GDM1 (cell line): ENCODE measurements at places on chromosomes 7 and 10.

GRCh38 chr10:84087202-84087601, 52.1 kb upstream of the GHITM start:
- no peak for DNase-seq

DNA sequence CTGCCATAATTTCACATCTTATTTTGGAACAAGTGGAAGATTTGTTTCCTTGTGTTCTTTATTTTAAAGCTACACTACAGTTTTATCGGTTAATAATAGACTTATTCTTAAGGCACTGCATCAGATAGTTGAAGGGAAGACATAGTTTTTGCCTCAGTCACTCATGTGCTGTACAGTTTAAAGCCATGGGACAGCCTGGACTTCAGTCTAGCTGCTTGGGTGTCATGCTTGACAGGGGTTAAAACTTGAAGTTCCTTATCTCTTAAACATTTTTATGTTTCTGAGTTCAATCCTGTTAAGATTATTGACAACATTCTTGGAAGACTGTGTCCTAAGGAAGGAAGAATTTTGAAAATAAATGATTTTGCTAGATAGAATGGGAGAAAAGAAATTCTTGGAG, 49.7 kb downstream of the PPP1R9A start:
- no peak for DNase-seq

GRCh38 chr7:39261771-39262170, 284.1 kb downstream of the POU6F2 start:
- no peak for DNase-seq

GRCh38 chr10:27410153-27410552, 94.0 kb upstream of the RAB18 start:
- no peak for DNase-seq

DNA sequence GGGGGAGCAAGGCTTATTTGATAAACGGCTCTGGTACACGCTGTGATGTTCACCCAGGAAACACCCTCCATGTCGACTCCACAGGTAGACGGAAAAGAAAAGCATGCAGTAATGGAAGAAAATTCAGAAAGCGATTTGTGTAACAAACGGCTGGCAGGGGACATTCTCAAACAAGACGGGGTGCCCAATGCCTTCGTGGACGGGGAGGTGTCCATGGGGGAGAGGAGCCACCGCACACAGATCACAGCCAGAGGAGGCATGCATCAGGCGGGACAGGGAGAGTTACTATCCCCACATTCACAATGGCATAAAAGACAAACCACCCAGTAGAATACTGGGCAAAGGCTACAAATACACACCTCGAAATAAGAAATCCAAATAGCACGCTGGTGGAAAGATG, 20.1 kb downstream of the CNPY1 start:
- DNase-seq, result no peak

DNA sequence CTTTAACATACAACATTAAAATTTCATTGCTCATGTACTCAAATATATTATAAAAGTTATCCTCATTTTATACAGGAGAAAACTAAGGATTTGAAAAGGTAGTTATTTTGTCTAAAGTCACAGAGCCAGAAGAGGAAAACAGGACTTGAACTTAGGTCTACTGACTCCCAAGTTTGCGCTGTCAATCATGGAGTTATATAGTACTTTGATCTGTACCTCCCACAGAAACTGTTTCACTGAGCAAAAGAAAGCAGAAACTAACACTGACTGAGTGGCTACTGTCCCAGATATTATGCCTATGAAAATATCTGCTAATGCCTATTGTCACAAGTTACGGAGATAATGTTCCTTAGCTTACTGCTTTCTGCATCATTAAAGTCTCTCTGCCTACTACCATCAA, 329.1 kb downstream of the MAGI2 start:
- DNase-seq, result no peak

DNA sequence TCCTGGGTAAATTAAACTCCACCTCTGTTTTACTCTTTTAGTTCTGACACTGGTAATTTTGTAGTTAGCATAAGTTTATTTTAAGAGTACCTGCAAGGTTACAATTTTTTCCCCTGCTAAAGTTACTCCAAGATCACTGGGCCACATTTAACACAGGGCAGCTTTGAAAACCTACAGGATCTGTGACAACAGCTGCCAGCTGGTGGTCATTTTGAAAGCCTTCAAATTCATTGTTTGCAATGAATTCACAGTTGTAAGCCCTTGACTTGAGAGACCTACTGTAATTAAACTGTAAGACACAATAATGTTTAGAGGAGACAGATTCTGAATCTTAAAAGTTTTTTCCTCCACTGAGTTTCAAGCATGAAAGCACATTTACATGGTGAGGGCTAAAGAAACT, 129.6 kb downstream of the CNOT4 start:
- no peak for DNase-seq

DNA sequence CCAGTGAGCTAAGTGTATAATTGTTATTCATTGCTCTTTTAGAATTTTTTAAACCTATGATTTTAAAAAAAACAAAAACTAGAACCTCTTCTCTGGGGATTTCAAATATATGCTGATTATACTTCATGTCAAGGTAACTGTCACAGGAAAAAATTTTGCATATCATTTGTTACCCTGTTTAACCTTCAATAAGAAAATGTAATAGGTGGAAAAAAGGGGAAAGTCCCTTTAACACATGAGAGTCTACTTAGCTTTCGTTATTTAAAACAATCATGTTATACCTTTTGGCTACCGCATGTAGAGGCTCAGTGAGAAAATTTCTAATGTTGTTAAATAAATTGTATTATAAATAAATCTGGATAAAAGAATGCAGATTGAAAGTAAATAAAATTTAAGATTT, 190.1 kb upstream of the AKR1E2 start:
- no peak for DNase-seq

DNA sequence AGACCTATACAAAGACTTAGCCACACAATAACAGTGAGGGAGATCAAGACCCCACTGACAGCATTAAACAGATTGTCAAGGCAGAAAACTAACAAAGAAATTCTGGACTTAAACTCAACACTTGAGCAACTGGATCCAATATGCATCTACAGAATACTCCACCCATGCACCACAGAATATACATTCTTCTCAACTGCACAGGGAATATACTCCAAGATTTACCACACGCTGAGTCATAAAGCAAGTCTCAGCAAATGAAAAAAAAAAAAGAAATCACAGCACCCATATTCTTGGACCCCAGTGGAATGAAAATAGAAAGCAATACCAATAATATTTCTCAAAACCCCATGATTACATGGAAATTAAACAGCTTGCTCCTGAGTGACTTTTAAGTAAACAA, 680.2 kb downstream of the PCDH15 start:
- no peak for DNase-seq

DNA sequence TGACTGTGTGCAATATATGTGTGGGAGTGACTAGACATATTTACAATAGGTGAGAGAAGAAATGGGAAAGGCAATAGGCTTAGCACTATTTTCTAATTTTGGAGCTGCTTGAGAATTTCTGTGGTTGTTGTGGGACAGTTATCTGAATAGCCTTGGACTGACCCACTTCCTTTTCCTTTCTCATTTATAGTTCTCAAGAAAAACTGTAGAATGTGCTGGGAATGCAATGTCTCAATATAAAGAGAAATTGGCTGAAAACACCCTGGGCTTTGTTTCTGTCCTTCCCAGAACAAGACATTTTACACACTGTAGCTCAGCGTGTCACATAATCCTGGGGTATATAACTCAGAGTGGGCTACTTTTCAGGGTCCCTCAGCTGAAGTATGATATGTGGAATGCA, 153.0 kb upstream of the RHOBTB1 start:
- no peak for DNase-seq

DNA sequence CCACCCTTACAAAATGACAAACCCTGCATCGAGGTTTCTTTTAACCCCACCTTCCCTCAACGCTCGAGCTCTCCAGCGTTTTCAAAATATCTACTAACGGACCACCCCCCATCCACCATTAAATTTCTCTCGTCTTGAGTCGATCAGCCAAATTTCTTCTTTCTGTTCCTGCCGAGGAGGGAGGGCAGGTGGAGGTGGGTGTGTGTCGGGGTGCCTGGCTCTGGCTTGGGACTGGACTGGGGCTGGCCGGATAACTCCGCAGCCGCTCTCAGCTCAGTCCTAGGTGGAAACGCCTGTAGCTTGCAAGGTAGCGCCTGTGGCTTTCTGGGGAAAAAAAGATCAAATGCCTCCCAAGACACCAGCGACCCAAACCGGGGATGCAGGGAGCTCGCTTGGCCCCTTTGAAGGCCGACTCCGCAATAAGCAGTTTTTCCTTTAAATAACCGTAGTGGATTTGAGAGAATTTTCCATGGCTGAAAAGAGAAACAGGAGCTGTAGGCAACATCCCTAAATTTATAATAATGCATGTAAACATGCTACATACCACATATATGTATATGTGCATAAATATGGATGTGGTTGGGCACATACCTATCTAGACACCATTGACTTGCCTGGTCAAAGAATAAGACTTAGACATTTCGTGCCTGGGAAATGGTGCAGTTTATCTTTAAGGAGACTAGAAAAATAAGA, 1.9 kb upstream of the TMEM178B start:
- no peak for DNase-seq

DNA sequence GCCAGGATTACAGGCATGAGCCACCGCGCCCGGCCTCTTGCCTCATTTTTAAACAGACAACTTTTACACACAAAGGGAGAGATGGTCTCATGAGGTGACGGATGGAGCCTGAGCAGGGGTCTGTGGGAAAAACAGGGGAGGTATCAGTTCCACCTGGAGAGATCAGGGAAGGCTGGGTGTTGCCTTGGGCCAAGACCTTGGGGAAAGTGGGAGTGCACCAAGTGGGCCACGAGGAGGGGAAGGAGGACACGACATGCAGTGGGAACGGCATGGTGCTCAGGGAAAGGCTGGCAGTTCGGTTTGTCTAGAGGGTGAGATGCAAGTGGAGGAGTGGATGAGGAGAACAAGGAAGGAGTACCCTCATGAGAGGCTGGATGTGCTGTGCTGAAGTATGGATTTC, 8.9 kb upstream of the ZNF777 start:
- no peak for DNase-seq

DNA sequence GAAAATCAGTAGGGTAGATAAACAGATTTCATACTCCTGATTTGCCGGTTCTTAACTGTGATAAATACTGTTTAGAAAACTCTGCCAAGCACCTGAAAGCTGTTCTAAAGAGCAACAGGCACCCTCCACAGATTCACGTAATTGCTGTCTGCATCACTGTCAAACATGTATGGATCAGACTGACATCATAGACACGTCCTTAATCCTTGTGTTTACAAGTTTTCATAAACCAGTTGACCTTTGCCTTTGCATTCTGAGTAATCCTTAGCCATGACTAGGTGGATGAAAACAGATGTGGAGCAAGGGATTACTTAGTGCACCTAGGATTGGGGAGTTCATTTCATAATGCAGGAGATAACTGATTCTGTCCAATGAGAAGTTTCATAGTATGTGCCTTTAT, 41.6 kb downstream of the SLC39A12 start:
- DNase-seq, result no peak

GRCh38 chr7:93717217-93717900, 142.8 kb upstream of the CALCR start:
- no peak for DNase-seq

DNA sequence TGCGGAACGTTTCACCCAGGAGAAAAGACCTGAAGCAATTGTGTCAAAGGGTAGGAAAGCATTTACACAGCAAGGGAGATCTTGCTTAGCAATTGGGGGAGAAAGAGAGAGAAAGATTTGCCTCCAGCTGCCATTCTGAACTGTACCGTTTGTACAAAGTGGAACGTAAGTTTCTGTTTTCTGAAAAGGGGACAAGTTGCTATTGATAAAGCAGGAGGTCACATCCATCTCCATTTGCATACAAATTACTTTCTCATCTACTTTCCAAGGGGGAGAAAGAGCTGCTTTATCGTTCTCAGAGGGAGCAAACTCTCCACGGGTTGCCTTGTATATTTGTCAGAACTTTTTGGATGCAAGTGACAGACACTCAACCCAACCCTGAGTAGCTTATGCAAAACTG, 92.0 kb upstream of the CARD11 start:
- DNase-seq, result no peak

DNA sequence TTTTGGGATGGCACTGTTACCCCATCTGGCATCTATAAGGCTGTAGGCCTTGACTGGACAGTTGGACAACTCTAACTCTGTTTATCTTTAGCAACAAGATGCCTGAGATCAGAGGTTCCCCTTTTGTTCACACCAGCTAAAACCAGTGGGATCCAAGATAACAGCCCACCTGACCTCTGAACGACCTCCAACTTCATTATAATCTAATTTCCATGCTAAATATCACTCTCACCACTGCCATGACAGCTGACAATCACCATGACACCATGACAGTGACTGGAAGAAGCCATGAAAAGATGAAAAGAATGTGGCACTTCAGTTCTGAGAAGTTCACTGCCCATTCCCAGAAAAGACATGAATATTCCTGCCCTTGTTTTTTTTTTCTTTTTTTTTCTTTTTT, 281.4 kb upstream of the TAC1 start:
- no peak for DNase-seq

DNA sequence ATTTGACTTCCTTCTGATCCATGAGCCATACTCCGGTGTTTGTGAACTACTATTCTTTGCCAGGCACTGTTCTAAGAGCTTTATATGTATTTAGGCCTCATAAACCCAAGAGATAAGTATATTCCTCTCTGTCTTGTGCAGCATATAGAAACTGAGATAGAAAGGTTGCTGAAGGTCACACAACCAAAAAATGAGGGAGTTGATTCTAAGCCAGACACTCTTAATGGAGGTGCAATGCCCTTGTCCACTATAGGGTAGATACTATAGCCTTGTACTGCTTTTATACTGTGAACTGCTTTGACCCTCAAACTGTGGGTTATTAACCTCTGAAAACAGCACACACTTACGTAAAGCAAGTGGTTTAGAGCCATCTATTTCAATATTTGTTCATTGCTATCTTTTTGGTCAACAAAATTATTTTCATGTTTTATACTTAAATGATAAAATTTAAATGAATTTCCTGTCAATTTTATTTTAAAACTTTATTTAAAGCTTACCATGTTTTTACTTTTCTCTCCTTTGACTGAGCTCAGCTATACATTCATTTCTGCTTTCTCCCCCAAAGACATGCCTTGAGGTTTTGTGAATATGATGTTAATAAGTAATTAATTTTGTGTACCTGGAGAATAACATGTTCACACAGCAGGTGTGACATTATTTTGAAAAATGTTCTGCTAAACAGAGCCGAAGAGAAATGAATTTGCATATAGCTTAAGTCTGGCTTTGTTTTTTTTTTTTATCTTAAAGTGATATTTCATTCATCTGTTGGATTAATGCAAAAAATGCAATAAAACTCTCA, 687.3 kb downstream of the DNAJB9 start:
- no peak for DNase-seq
